ENCODE measurements at places on chromosomes 7 and 10. TPM values are rescaled to one million over a fixed set of nuclear protein-coding genes. Genes with fewer than 3 reads are reported as not detected.

DNA sequence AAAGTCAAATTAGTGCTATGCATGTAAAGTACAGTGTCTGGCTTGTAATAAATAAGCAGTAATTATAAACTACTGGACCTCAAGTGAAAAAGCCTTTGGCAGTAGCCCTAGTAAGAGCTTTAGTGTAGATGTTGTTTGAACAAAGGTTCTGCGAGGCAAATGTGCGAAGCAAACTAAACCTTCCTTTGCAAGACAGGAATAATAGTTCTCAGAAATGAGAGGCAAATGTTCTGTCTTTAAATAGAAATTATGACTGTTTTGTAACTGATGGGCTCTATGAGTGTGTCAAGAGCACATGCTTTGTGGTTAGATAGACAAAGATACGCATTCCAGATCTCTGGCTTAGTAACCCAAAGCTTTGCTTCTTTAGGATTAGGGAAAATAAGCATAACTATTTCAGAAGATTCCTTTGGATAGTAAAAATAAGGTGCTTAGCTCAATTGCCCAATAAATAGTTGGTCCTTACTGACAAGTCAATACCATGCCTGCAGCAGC is 169.2 kb upstream of the CDC14C start:
- no peak for DNase-seq

- no peak for DNase-seq
Measured at GRCh38 chr10:6843894-6844650, 264.0 kb upstream of the PRKCQ start.

- no peak for DNase-seq
Measured at GRCh38 chr10:60387531-60387930, 2.1 kb downstream of the ANK3 start.

GRCh38 chr10:8301831-8302230 is 247.3 kb downstream of the GATA3 start:
- DNase-seq = no peak

DNA sequence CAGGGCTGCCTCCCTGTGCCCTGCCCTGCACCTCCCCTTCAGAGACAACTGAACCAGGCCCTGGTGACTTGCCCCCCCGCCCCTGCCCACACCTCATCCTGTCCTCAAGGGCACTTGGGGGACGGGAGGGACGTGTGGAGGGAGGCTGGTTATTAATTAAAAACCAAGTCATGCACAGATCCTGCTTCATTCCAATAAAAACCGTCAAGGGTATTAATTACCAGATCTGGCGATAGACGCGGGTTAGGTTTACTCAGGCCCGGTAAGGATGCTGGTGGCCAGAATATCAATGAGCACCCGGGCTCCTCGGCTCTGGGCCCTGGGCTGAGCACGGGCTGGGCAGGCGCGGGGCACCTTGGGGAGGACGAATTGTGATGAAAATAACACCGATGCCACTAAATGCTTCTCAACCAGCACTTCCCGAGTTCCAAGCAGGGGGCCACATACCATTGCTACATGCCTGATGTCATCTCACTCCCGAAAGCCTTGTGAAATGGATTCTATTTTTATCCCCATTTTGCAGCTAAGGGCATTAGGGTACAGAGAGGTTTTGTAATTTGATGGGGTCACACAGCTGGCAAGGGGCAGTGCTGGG is 24.5 kb upstream of the GTF2IRD1 start:
- DNase-seq = no peak

DNA sequence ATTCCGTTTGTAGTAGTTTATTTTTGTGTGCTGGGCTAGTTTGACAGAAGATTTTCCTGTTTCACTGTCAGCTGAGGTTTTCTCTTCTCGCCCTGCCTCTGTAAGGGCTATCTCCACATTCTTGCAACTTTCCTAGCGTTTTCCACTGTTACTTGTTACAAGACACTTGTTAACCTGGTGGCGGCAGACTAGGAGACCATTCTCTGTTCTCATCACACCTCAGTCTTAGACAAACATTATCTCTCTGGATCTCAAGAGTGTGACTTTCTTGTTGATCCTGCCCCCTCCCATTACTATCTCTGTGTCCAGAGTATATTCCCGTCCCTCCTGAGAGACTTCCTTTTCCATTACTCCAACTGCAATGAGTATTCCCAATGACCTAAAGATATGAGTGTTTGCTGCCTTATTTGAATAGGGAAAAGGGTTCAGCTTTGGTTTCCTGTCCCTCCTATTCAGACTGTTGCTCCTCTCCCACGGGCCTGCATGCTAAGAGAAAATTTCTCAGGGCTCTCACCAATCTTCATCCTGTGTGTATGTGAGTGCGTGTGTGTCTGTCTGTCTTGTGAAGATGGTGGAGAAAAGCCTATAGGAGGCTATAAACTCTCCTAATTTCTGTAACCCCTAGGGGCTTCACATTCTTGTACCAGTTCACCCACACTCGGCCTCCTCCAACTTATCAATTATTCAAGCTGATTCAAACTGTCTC is 722.4 kb upstream of the POT1 start:
- DNase-seq = no peak

DNA sequence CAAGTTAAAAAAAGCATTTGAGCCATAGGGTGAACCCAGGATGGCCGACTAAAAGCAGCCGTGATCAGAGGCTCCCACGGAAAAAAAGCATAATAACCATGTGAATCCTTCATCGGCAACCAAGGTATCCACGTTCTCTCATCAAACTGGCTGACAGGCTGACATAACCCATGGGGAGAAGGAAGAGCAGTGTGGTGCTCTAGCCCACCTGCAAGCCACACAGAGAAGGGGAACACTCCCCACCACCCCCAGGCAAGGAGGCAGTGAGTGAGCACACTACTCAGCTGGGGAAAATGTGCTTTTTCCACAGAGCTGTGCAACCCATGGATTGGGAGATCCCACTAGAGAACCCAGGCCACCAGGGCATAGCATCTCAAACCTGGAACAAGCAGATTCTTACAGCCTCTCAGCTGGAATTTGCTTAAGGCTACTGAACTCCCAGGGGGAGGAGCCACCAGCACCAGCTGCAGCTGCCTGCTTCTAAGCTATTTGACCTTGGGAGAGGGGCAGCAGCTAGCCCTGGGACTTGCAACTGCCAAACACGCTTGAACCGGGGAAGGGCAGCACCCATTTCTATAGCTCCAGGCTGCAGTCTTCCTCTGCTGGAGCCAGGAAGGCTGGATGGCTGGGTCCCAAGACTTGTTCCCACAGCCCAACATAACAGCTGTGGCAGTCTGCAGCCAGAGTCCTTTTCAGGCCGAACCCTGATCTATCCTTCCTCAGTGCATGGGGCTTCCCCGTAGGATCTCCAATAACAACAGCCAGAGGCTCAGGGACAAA is 178.2 kb upstream of the NRG3 start:
- DNase-seq = no peak

DNA sequence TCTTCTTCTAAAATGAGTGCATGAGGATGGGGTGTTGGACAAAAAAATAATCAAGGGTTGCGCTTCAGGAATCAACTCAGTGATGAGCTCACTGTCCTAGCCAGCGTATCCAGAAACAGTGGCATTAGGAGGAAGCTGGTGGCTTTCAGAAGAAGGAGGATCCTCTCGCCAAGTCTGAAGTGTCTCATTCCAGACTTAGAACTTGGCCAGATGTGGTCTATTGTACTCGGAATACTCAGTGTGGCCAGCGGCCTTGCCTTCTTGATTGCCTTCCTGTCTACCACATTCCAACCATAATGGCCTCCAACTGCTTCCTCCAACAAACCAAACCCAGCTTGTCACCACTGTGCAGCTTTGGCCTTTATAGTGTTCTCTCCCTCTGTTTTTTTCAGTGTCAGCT is 732.4 kb downstream of the KCNMA1 start:
- DNase-seq = no peak

The ADAP1 gene
- total RNA-seq = 153 TPM

The MSMB gene
- total RNA-seq = not detected

- no peak for DNase-seq
Measured at GRCh38 chr10:130036296-130037065, 72.4 kb upstream of the EBF3 start.

The PIK3CG gene
- 7.1 TPM for total RNA-seq

The CPA5 gene
- total RNA-seq = not detected

DNA sequence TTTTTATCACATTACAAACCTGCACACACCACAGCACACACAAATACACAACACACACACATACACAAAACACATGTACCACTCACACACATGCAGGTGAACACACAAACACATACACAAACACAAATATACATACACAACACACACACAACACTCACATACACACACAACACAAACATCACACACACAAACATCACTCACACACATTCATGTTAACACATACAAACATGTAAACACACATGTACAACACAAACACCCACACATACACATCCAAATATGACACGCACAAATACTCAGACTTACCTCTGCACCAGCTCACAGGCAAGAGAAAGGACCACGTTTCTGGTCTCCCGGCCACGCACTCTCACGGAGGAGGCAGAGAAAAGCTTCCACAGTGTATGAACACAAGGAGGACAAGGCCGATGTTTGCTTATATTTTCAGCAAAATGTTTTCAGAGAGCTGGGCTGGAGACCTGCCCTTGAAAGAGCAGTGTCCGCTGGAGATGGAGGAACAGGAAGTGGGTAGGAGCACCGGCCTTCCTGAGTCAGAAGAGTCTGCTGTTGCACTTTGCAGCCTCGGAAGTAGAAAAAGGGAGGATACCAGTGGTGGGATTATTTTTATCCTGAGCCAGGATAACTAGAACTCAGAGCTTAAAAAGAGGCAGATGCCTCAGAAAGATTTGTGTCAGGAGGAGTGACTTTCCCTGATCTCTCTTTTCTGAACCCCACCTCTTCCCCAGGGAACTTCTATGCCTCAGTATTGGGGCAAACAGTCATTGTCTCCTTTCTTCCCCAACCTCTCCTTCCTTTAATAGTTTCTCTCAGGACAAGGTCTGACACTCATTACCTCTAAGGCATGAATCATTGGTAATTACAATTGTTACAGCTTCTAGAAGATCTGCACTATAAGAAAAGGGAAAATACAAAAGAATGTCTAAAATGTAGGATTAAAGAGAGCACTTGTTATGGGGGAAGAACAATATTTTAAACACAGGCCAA is at the start of gene GIMAP6:
TSS of gene GIMAP6 (minus strand) at position 520 of the 999 bp plus-strand sequence. CDS start 2,243 bp downstream, outside the sequence.
- DNase-seq = no peak

GRCh38 chr10:47031901-47032465 is 120.8 kb downstream of the PTPN20 start:
- DNase-seq = no peak

DNA sequence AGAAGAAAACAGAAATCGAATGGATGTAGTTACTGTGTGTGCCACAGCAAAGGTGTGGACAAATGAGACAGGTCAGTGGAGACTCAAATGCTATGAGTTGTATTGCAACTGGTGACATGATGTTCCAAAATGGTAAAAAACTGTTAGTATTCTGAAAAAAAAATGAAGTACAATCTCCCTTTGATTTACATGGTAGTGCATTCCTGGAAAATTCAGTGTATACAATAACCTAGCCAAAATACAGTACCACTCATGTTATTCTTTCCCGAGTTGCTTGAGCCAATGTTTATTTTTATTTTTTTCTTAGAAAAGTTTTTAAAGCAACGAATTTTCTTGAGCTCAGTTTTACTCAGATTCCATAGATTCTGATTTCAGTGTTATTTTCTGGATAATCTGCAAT is 47.7 kb upstream of the ODAD2 start:
- DNase-seq = no peak

- no peak for DNase-seq
Measured at GRCh38 chr10:84945791-84946190, 617.4 kb downstream of the CCSER2 start.

- no peak for DNase-seq
Measured at GRCh38 chr10:96991313-96991841, 159.3 kb downstream of the LCOR start.

GRCh38 chr10:97412891-97413304 is 11.8 kb upstream of the RRP12 start:
- no peak for DNase-seq

The HOXA4 gene
- total RNA-seq = 9.5 TPM

DNA sequence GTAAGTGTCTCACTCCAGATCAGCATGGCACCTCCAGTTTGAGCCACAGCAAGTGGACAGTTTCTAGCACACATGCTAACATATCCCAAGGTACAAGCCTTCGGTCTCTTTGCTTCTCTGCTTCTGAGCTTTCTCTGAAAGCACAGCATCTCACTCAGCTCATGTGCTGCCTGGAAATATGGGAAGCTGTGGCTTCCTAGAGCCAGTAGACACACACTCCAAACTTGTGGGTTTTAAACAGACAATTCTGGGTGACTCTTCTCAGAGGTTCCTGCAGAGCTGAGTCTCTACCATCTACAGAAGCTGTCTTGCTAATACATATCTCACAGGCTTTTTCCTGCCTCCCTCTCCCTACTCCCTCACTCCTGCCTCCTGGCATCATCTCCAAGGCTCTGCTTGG is 23.9 kb upstream of the TMEM273 start:
- no peak for DNase-seq

Measured in mucosa of descending colon (tissue), 3 donors.